ENCODE measurements at places on chromosomes 11 and 22. TPM values are rescaled to one million over a fixed set of nuclear protein-coding genes. Genes with fewer than 3 reads are reported as not detected.

DNA sequence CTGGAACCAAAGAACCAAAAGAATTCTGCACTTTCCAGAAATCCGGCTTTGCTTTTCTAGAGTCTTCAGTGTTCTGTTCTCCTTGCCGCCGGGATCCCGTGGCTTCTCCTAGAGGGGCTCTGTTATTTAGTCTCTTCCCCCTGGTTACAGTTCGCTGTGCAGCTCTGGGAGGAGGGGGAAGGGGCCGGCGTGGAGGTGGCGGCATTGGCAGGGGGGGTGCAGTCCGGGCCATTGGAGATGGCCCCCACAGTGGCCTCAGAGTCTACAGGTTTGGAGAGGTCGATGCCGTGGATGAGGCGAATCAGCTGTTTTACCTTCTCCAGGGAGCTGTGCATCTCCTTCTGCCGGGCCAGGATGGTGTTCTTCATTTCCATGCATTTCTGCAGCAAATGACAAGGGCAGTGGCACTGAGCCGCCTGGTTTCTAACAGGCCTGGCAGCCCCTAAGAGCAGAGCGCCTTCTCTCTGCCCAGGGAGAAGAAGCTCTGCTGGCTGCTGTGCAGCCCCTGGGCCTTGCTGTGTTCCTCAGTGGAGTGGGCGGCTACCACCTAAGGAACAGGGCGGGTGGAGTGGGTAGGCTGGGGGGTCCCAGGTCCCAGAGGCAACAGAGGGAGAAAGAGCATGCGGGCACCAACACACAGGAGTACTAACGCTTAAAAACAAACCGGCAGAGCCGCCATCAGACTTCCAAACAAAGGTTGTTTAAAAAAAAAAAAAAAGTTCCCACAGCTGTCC lies 11.6 kb downstream of the LARGE2 start:
- no peak for DNase-seq

Gene ANGPTL5
- polyA plus RNA-seq, result 0.22 TPM

- no peak for DNase-seq
These were observed 42.1 kb upstream of the PHF21B start for GRCh38 chr22:45051946-45052345.

Gene CYTH4
- polyA plus RNA-seq, result 3.0 TPM

Gene CFL1
- 744 TPM for polyA plus RNA-seq

DNA sequence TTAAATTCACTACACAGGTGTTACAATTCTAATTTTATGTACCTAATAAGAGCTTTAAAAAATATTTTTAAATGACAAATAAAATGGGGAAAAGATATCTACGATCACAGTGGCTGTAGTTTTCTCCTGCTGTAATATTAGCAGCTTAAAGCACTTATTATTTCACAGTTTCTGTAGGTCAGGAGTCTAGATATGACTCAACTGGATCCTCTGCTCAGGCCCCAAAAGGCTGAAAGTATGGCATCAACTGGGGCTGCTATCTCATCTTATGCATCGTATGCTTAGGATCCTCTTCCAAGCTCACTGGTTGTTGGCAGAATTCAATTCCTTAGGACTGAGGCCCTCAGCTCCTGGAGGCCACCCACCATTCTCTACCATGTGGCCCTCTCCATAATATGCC lies 12.8 kb downstream of the FBXO3 start:
- DNase-seq, result no peak

All from renal cortex interstitium (tissue), 15 donors.